Spinal cord (tissue), 10 donors: ENCODE measurements at places on chromosomes 2 and 18. TPM values are rescaled to one million over a fixed set of nuclear protein-coding genes. Genes with fewer than 3 reads are reported as not detected.

MAL gene
- total RNA-seq: 23.0 TPM

PTPRM gene
- total RNA-seq: 121 TPM

RFTN2 gene
- total RNA-seq: 76.5 TPM

TGFA gene
- 23.5 TPM for total RNA-seq

CCDC68 gene
- 38.6 TPM for total RNA-seq

CTAGE1 gene
- not detected for total RNA-seq

ALPG gene
- not detected for total RNA-seq

CHCHD5 gene
- total RNA-seq: 22.8 TPM

UGT1A7 gene
- total RNA-seq: not detected

HAAO gene
- total RNA-seq: 12.7 TPM

NXPH2 gene
- 23.3 TPM for total RNA-seq

SERPINB2 gene
- 0.28 TPM for total RNA-seq

DOK1 gene
- total RNA-seq: 14.5 TPM

LINC00305 gene
- 2.9 TPM for total RNA-seq

PLEKHH2 gene
- total RNA-seq: 19.8 TPM

MAPRE2 gene
- total RNA-seq: 65.3 TPM

ZNF2 gene
- 6.7 TPM for total RNA-seq

FAM161A gene
- total RNA-seq: 12.6 TPM

SULT1C2 gene
- total RNA-seq: 4.4 TPM

ZEB2 gene
- 173 TPM for total RNA-seq

KIAA2012 gene
- 1.2 TPM for total RNA-seq

SLC4A3 gene
- 18.7 TPM for total RNA-seq

ESPNL gene
- 4.3 TPM for total RNA-seq

ACTR3 gene
- 127 TPM for total RNA-seq

ZNF521 gene
- 63.9 TPM for total RNA-seq

SLC4A5 gene
- 22.3 TPM for total RNA-seq

DSG4 gene
- total RNA-seq: not detected

CRYBA2 gene
- not detected for total RNA-seq

ANKRD62 gene
- total RNA-seq: 0.06 TPM

TANK gene
- total RNA-seq: 76.3 TPM

TCF4 gene
- 181 TPM for total RNA-seq

SKOR2 gene
- total RNA-seq: 0.55 TPM

PTRHD1 gene
- total RNA-seq: 19.9 TPM

RNU2-63P gene
- not detected for total RNA-seq

GALNT13 gene
- 21.6 TPM for total RNA-seq

MC2R gene
- total RNA-seq: not detected

HOXD9 gene
- 3.2 TPM for total RNA-seq

C18orf32 gene
- 66.1 TPM for total RNA-seq

EXOC6B gene
- total RNA-seq: 76.8 TPM

STAM2 gene
- total RNA-seq: 50.1 TPM

CRYGC gene
- total RNA-seq: not detected

SCYGR4 gene
- total RNA-seq: not detected

SIX3 gene
- total RNA-seq: 0.28 TPM

GPR17 gene
- 36.6 TPM for total RNA-seq

SLC8A1 gene
- 83.2 TPM for total RNA-seq

GBX2 gene
- total RNA-seq: 1.9 TPM

DSC2 gene
- 24.8 TPM for total RNA-seq

METTL8 gene
- 19.5 TPM for total RNA-seq

CKAP2L gene
- total RNA-seq: 7.9 TPM

ANKRD53 gene
- 2.5 TPM for total RNA-seq

SRD5A2 gene
- total RNA-seq: 0.59 TPM

SLC14A1 gene
- total RNA-seq: 19.4 TPM

ANKRD30B gene
- total RNA-seq: 0.33 TPM
